Stimulated activated CD4-positive, alpha-beta T cell treated with anti-CD3 and anti-CD28 coated beads, Interleukin-12 subunit alpha, Interleukin-12 subunit beta, amount 100 ng/mL, for 24 hours (primary cell): ENCODE measurements at places on chromosomes 5 and 9.

DNA sequence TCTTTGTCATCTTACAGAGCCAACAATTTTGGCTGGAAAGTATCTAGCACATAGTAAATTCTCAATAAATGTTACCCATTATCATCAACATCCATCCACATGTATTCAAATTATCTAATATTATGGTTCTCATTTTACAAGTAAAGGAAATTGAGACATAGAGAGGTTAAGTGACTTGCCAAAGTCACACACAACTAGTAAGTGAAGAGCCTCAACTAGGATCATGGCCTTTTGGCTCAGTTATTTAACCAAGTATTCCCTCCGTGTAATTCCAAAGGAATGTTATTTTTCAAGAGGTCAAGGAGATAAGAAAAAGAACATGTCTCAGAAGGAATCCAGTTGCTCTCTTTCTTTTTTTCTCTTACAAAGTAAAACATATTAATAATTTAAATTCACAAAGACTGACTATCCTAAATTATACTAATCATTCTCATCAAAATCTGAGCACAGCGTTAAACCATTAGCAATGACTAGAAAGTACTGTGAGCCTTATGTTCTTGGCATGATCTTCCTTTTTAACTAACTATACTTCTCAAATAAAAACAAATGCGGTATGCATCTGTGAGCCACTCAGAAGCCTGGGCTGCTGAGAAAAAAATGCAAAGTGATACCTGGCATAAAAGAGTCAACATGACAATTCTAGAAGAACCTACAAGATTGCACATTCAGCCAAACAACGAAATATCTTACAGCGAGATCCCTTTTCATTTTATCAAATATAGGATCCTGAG is 350.9 kb downstream of the GLIS3 start:
- DNase-seq = no peak

DNA sequence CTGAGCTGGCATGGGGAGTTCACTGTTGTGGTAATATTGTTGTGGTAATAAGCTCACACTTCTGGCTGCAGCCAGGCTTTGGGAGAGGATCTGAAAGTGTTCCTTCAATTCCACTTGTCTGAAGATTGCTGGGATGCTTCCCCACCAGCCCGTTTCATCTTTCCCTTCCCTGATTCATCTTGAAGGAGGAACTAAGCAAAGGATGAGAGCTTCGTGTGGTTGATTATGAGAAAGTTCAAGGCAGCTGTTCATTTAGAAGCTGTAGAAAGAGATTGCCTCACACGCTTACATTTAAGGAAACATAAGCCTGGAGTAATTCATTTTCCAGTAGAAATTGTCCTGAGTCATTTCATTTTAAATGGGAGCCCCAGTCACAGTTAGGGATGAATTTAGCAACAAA is 122.4 kb upstream of the GAS1 start:
- DNase-seq = no peak

GRCh38 chr5:9160747-9161146 is 385.1 kb downstream of the SEMA5A start:
- no peak for DNase-seq

DNA sequence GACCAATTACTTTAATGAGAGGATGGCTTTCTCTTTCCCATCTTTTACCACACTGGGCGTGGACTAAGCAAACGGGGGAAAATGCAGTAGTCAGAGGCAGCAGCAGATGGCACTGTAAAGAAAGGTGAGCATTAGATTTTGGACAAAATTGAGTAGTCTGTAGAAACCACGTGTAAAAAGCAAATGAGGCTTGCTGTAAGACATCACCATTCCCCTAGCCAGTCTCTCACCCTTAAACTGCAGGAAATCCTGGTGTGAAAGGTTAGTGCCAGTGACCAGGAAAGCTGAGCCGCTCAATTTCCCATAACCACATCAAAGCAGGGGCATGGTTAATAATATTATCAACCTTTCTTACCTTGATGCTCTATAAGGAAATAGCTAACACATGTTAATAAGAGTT is 31.8 kb downstream of the SPATA31C2 start:
- no peak for DNase-seq

DNA sequence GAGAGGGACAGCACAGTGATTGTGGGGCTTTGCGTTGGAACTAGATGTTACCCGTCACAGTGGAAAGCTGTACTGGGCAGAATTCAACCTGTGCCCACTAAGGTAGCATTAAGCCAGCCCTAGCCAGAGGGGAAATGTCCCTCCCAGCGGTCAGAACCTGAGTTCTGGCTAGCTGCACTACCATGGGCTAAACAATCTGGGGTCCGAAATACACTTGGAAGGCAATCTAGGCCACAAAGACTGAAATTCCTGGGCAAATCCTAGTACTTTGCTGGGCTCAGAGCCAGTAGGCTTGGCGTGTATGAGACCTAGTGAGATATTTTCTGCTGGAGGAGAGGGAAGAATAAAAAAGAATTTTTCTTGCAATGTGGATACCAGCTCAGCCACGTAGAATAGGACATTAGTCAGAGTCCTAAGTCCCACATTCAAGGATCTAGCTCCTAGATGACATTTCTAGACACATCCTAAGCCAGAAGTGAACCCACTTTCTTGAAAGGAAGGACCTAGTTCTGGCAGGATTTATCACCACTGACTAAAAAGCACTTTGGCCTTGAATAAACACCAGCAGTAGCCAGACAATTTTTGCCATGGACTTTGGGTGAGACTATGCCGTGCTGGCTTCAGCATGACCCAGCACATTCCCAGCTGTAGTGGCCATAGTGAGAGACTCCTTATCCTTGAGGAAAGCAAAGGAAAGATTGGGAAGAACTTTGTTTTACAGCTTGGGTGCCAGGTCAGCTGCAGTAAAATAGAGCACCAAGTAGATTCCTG is 618.0 kb downstream of the BRINP1 start:
- no peak for DNase-seq

GRCh38 chr5:144093868-144094267 is 76.6 kb downstream of the YIPF5 start:
- no peak for DNase-seq

- DNase-seq = peak; percentile 5
These were observed 1.3 kb downstream of the NIM1K start for GRCh38 chr5:43193181-43193893.

- peak; percentile 63 for DNase-seq
These were observed 42.0 kb downstream of the ITK start for GRCh38 chr5:157222506-157223230.

DNA sequence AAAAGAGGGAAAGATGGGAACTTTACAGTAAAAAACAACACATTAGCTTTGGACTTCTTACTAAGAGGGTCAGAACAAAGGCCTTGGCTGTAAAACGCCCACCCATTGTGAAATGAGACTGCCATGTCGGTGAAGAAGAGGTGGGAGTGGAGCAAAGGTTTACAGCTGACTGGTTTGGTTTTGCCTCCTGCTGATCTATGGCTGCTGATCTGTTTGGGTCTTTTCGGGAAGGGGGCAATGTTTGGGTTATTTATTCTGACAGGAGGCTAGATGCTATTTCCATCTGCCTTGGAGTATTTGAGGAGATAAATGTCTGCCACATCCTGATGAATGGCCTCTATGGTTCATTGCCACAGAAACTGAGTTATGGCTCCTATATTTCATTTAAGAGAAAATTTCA is 408.7 kb downstream of the TLE4 start:
- DNase-seq = no peak

GRCh38 chr9:132494857-132495256 is 84.8 kb downstream of the CFAP77 start:
- no peak for DNase-seq

DNA sequence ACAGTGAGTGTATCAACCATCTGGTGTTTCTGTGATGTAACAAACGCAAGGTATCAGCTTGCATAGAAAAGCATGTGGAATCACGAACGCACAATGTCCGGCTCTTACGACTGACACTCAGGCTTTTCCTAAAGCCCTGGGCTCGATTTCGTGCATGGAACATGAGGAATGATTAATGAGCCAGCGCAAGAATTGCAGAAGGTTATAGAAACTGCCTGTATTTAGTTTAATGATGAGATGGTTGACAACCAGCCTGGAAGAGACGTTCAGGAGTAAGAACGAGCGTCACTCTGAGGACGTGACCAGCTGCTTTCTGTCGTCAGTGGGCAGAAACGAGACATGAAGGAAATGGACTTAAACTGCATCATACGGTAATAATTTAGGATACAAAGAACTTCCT is 497.6 kb downstream of the IRX1 start:
- DNase-seq = no peak

DNA sequence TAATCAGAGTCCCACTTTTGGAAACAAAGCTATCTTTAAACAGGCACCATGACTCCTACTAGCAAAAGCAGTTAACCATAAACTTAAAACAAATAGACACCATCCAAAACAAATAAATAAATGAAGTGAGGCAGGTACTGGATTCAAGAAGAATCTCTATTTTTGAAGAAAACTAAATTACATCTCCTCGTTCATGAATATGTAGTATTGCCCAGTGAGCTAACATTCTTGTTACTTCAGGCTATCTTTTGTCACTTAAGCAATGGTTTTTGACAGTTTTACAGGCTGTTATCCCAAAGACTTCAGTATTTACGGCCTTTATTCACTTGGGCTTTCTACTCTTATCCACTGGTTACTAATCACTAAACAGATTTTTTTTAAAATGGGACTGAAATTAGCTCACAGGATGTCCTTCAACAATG is 242.5 kb downstream of the MLLT3 start:
- no peak for DNase-seq

GRCh38 chr9:120926397-120926928 is at the start of gene TRAF1:
TSS of gene TRAF1 (minus strand) at chr9:120926796. CDS start at chr9:120926075, 721 bp downstream.
- no peak for DNase-seq

DNA sequence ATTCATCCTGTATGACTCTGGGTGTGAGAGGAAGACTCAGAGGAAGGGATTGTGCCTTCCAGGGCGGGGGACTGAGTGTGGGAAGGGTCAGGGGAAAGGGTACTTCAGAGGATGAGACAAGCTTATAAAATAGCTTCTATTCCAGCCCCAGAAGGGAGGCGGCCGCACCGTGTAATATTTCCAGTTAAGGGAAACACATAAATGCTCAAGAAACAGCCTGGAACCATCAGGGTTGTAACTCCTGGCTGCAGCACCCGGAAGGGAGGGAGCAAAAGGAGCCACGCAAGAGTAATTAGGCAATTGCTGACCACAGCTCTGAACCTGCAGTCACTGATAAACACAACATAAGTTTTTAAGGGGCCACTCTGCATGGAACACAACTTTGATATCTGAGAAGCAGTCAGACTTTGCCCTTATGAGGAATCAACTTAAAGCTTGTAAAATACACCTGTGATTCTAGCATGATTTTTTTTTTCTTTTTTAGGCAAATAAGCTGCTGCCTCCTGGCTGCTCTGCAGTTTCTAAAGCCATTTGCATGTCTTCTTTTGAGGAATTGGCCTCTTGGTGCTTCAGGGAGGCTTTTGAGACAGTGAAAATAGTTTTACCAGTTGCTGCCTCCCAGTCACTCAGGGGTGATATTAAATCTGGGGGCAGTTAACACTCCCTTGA is 382.7 kb downstream of the ENC1 start:
- no peak for DNase-seq

- DNase-seq = no peak
These were observed 73.7 kb downstream of the INSL6 start for GRCh38 chr9:5111696-5112095.

DNA sequence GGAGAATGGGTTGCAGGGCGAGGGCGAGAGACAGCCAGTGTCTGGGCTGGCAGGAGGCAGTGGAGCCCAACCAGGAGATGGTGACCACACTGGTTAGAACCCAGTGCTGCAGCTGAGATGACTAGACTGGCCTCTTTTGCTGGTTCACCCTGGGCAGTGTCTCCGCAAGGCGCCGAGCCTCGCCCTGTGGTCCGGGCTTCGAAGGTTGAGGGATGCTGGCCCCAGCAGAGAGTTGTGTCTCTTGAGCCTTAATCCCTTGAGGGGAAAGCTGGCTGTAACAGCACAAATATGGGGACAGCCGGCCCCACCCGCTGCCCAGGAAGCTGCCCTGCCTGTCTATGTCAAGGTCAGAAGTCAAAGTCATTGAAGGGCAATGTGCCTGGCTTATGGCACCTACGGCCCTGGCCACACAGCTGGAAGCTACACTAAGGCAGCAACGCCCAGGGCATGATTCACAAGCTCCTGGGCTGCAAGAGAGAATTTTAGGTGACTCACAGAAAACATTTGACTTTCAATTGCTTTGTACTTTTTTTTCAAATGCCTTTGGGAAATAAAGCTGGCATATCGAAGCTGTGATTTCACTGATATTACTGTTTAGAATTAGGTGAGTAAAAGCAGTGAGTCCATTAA is 33.3 kb downstream of the NKX2-5 start:
- no peak for DNase-seq

GRCh38 chr9:69572611-69573010 is 99.6 kb downstream of the APBA1 start:
- no peak for DNase-seq

DNA sequence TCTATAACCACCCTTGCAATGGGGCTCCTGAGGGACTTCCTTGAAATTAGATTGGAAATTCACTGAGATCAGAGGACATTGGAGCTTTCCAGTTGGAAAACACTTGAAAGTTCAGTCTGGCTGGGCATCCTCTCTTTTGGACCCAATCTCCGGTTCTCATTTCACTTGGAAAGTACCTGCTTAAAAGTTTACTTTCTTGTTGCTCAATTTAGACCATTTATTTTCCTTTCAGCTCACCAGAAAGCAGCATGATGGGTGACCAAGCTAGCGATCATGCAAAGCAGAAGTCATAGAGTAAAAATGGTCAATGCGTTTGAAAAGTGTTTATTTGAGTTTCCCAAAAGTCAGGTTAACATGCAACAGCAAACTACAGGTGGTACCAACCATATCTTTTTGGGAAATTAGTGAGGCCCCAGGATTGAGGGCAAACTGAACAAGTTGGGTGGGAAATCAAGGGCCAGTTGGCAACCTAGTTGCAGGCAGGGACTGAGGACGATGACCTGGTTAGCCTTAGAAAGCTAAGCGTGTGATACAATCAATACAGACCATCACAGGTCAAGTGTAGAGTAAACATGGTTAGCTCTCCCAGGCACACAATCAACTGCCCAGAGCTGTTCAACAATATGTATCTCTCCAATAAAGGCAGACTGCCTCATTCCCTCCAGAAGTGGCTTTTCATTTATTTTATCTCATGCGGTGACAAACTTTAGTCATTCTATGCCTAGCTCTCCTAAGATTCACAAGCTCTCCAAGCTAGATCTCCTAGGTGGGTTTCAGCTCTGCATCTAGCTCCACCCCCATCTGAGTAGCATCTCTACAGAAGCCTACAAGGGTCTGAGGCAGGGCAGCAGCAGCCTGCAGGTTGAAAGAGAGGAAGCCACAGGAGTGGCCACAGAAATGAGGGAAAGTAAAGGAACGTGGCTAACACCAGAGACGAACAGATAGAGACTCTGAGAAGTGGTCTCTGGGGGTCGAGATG is 136.9 kb downstream of the UGCG start:
- DNase-seq = no peak

GRCh38 chr5:179765400-179765799 is 28.4 kb upstream of the LTC4S start:
- DNase-seq = no peak

DNA sequence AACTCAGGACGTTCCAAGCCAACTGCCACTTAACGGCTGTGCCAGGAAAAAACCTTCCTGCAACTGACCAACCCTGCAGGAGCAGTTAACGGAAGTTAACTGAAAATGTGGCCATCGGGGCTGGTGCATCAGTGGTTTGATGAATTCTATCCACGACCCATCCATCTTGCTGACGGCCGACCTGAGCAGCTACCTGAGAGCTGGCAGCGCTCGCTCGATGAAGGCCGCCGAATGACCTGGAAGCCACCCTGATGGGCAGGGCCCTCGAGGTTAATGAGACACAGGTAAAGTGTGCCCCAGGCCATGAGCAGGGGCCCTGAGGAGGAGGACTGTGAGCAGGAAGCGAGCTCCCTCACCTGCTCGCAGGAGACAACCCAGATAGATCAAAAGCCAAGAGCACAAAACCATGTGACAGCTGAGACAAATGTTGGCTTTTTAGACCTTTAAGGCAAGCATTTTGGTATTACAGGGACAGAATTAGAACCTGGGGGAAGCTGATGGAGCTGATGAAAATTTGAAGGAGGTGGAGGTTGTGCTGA is 35.3 kb upstream of the FLT4 start:
- no peak for DNase-seq
